Amygdala (tissue), 56 donors: ENCODE measurements at places on chromosomes 4 and X.

GRCh38 chrX:71616672-71617529 is 1.4 kb downstream of the CXCR3 start:
- no peak for DNase-seq

DNA sequence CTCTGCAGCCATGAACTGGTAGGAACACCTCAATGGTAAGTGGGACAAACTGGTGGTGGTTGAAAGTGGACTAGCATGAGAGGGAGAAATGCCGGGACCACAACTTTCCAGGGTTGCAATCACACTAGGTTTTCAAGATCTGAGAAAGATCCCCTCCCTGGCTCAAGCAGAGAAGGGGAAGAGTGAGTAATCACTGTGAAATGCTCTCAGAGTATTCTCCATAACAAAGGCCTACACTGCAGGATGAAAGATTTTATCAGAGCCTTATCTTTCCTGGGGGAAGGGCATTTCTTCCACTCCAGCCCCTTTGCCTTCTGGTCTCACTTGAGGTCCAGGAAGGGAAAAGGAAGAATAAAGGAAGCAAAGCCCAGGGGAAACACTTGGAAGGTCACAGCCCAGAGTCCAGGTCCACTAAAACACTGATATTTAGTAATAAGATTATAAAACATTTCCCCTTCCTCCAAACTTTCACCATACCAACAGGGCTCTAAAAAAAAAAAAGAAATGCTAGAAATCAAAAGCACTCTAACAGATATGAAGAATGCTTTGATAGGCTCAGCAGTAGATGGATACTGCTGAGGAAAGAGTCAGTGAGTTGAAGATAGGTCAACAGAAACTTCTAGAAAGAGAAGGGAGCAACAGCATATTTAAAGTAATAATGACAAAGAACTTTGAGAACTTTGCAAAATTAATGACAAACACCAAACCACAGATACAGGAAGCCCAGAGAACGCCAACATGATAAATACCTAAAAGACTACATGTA is 95.9 kb downstream of the WDFY3 start:
- no peak for DNase-seq

DNA sequence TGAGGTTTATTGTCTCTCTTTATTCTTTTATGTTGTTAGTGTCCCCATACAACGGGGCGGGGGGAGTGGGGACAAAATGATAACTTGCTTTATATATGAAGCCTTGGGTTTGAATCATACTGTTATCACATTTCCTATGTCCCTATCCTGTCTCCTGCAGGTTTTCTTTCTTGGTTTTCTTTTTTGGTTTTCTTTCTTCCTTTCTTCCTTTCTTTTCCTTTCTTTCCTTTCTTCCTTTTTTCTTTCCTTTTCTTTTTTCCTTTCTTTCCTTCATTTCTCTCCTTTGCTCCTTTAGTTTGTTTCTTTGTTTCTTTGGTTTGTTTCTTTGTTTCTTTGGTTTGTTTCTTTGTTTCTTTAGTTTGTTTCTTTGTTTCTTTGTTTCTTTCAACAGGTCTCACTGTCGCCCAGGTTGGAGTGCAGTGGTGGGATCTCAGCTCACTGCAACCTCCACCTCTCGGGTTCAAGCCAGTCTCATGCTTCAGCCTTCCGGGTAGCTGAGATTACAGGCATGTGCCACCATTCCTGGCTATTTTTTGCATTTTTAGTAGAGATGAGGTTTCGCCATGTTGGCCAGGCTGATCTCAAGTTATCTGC is 4.8 kb downstream of the FMR1 start:
- no peak for DNase-seq

DNA sequence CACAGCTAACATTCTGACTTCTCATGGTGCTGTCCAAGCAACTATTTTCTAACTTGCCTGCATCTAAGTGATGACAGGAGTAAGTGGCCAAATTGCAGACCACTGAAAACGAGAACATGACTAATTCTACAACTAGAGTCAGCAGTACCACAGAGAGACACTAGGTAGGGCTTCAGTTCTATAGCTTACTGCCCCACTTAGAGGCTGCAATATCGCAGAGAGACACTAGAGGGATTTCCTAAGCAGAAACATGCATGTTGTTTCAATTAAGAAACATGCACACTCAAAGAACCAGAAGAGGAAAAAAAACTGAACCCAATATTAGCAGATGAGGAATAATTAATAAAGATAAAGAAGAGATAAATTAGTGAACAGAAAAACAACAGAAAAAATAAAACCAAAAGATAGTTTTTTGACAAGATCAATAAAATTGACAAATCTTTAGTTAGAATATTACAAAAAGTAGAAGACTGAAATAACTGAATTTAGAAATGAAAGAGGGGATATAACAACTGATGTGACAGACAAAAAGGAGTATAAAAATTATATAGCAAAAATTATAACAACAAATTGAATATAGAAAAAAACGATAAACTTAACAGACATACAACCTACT is 100.8 kb downstream of the SPIN4 start:
- no peak for DNase-seq

GRCh38 chr4:152454398-152455011 is 81.4 kb downstream of the FBXW7 start:
- no peak for DNase-seq

DNA sequence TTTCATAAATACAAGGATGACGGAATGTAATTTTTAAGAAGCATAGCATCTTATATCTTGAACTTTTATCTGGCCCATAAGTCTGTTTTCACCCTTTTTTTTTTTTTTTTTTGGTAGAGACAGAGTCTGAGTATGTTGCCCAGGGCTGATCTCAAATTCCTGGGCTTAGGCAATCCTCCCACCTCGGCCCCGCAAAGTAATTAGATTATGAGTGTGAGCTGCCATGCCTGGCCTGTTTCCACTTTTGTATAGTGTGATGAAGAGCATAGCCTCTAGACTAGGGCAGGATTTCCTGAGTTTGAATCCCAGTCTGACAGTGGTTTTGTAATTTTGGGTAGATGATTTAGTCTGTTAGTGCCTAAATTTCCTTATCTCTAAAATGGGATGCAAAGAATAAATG is 11.0 kb downstream of the STIM2 start:
- no peak for DNase-seq
